ENCODE measurements at places on chromosomes 1 and 21. TPM values are rescaled to one million over a fixed set of nuclear protein-coding genes. Genes with fewer than 3 reads are reported as not detected.

DNA sequence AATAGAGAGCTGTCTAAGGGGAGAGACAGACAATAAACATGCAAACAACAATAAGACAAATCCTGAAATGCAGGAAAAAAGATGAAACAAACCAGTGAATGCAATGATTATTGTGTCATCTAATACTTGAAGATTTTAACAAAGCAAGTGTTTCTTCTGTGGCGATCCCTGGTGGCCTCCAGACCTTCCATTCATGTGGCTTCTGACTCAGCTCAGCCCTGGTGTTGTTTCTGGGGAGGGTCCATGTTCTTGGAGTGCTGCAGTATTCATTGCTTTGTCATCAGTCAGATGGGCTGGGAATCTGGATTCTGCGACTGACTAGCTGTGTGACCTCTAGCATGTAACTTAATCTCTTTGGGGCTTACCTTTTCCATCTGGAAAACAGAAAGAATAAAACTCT lies 1.5 kb upstream of the C2CD4D start:
- peak; percentile 76 for DNase-seq

- DNase-seq, result no peak
Observed at GRCh38 chr1:221845650-221846371, 103.9 kb upstream of the DUSP10 start.

GRCh38 chr21:26972192-26972591 lies 5.3 kb upstream of the ADAMTS5 start:
- DNase-seq, result no peak

- DNase-seq, result no peak
Observed at GRCh38 chr21:42781150-42781970, 98.0 kb downstream of the WDR4 start.

DNA sequence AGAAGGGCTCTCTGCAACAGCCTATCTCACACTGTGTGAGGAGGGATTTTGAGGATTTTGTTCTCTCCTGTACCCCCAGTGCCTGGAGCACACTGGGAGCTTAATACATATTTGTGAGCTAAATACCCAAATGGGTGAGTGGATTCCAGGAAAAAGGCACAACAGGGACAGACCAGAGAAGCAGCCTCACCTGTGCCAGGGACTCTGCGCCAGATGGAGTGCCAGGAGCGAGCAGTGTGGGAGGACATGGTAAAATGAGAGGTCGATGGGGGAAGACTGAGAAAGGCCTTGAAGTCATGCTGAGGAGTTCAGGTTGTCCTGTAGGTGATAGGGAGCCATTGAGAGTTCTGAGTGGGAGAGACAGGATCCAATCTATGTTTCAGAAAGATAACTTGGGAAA lies 11.0 kb upstream of the KCNA2 start:
- no peak for DNase-seq

- no peak for DNase-seq
Observed at GRCh38 chr1:147238053-147238902, 4.2 kb upstream of the CHD1L start.

- DNase-seq, result peak; percentile 27
Observed at GRCh38 chr1:37958690-37959089, 11.8 kb upstream of the INPP5B start.

- DNase-seq, result peak; percentile 12
Observed at GRCh38 chr21:21714426-21714825, 716.2 kb downstream of the NCAM2 start.

- DNase-seq, result peak; percentile 95
Observed at GRCh38 chr1:9700340-9700739, 48.8 kb downstream of the PIK3CD start.

GRCh38 chr1:230232371-230232771 lies 165.3 kb downstream of the GALNT2 start:
- no peak for DNase-seq

GRCh38 chr1:53621144-53621543 lies 117.8 kb downstream of the GLIS1 start:
- no peak for DNase-seq

DNA sequence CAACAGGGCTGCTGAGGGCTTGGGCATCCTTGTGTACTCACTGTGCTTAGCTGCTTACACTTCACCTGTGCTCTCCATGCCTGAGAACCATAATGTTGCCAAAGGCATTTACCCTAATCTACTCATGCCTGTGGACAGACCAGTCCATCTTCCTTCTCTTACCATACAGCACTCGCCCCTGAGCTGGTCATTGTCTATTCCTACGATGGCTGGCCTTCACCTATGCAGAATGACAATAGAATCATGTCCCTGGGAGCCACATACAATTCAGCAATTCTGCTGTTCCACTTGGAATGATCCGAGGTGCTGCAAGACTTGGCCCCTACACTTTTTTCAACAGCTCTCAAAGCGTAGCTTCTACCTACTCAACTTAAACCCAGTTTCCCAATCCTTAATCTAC lies 96.5 kb downstream of the PAPPA2 start:
- no peak for DNase-seq

GRCh38 chr1:111990026-111990877 lies 784 bp upstream of the KCND3 start:
- DNase-seq, result peak; percentile 46

- DNase-seq, result no peak
Observed at GRCh38 chr1:55071477-55071876, 32.1 kb downstream of the PCSK9 start.

Gene S100A7
- not detected for total RNA-seq

Gene LRRC8C
- total RNA-seq, result 7.4 TPM

Gene C1orf141
- total RNA-seq, result not detected

Gene PALMD
- total RNA-seq, result 2.7 TPM

Gene ZNF362
- total RNA-seq, result 6.5 TPM

Data from Daoy (cell line).